ENCODE measurements at places on chromosomes 6 and 20.

GRCh38 chr6:169253337-169254238 lies at the start of gene THBS2:
TSS of gene THBS2 (minus strand) at chr6:169253846. CDS start at chr6:169250784, 3,062 bp downstream.
- DNase-seq = peak; percentile 95

GRCh38 chr6:24524805-24525204 lies 30.0 kb downstream of the ALDH5A1 start:
- peak; percentile 20 for DNase-seq

DNA sequence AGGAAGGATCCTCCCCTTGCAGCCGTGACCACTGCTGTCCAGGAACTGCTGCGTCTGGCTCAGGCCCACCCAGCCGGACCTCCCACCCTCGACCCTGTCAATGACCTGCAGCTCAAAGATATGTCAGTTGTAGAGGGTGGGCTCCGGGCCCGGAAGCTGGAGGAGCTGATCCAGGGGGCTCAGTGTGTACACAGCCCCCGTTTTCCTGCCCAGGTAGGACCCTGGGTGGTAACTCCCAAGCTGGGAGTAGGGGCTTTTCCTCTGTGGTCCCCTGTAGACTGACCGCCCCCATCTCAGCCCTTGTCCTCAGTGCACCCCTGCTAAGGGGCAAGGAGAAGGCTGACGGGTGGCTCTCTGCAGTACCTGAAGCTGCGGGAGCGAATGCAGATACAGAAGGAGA lies 3.6 kb downstream of the DXO start:
- DNase-seq = no peak

DNA sequence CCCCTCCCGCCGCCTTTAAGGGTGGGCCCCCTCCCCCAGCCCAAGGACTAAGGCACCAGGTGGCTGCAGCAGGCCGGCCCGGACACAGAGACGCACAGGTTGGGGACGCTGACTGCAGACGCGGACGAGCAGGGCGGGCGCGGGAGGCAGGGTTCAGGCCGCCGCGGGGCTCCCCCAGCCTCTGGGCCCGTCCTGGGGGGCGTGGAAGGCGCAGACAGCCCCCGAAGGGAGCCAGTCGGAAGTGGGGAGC lies 9.3 kb downstream of the DUSP15 start:
- DNase-seq = no peak

- DNase-seq = no peak
These were observed 4.0 kb upstream of the CDH22 start for GRCh38 chr20:46312075-46312944.

DNA sequence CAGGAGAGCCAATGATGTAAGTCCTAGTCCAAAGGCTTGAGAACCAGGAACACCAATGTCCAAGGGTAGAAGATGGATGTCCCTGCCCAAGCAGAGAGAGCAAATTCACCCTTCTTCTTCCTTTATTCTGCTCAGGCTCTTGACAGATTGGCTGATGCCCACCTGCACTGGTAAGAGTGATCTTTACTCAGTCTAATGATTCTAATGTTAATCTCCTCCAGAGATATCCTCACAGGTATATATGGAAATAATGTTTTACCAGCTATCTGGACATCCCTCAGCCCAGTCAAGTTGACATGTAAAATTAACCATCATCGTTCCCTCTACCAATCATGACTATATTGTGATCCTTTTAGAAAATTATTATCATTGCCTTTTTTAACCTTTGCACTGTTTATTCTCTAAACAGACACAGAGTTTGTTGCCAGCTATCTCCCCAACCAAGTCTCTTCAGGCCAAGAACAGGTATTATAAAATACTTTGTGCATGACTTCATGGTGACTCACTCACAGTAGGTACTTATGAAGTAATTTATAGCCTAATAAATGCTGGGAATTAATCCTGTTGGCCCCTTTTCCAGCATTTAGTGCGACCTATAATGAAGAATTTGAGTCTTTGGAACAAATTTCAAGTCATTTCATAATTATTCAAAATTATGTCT lies 26.2 kb upstream of the TSHZ2 start:
- DNase-seq = no peak

DNA sequence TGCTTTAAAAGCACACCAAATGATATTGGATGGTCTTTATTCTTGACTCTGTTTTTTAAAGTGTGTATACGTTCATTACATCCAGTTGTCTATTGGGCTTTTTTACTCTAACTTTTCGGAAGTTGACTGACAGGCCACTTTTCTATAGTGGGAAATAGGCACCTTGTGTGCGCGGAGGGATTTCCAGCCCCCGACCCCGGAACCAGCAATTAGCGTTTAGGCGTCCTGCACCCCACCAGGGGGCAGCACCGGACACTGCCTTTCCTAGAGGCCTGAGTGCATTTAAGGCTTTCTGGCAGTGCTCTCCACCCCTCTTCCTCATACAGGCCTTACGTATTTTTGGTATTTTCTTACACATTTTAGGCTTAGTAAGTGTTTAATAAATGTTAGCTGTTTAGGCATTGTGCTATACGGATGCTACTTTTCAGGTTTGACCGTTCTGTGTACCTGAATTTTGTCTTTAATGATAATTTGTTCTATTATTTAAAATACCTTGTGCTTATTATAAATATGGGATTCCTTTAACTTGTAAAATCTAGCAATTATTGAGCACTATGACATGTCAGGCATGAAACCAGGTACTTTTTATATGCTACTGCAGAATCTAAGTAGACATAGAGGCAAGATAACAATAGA lies 231.8 kb downstream of the BCKDHB start:
- no peak for DNase-seq

DNA sequence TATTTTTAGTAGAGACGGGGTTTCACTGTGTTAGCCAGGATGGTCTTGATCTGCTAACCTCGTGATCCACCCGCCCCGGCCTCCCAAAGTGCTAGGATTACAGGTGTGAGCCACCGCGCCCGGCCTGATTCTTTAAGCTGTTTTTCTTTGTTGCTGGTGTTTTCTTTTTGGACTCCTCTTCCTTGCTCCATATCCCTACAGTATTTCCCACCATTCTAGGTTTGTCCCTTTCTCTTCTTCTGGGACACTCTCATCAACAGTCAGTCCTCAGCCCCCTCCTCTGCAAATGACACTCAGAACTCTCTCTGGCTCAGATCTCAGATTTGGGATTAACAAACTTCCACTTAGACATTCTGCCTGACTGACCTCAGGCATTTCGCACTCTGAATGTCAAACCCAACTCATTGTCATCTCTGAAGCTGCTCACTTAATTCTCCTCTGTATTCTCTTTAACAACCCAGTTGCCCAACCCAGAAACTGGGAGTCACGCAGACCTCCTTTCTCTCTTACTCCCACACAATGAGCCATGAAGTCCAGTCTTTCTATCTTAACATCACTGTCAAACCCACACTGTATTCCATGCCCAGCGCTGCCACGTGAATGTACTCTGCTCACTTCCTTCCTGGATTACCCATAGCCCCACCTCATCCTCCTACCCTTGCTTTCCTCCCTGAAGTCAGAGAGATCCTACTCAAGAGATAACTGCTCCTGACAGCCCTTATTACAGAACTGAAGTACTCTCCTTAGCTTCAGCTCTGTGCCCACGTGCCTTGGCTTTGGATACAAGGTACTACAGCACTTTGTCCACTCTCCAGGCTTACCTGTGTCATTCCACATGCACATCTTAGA lies 2.6 kb downstream of the MPIG6B start:
- DNase-seq = no peak

- no peak for DNase-seq
These were observed 19.1 kb downstream of the VSTM2L start for GRCh38 chr20:37922016-37922415.

DNA sequence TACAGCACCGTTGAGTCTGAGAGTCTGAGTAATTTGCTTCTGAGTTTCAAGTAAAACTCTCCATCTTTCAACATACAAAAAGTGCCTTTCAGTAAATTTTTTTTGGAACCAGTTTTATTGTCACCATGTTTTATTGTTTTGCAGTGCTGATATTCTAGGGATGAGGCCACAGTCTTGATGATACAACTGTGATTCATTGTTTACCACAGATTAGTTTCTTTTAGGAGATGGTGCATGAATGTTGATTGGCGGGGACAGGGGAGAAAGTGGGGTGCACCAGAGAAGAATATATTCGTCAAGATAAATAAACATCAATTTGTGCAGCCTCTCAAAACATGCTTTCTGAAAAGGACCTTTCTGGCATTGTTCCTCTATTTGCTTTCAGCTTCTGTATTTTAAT lies 109.0 kb downstream of the MCHR2 start:
- no peak for DNase-seq

DNA sequence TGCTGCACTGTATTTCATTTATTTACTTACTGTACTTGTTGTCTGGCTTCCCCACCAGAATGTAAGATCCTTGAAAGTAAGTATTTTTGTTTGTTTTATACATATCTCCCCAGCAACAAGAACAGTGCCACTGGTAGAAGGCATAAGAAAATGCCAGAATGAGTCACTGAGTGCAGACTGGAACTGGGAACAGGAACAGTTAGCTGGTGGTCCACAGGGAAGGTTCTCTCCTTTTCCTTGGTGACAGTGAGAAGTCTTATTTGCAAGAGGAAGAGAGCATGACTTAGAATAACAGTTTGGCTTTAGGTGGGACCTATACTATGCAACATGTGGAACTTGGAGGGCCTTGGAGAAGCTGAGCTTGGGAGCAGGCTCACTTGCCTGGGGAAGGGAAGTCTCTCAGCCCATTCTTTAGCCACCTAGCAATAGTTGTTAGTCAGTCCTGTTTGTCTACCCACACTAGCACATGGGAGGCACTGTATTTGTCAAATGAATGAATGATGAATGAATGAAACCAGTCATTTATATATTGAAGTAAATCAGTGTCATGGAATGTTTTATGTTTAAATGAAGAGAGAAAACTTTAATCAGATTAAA lies 203.5 kb downstream of the KCNQ5 start:
- DNase-seq = no peak

GRCh38 chr20:20229595-20229994 lies 138.3 kb upstream of the INSM1 start:
- DNase-seq = no peak

DNA sequence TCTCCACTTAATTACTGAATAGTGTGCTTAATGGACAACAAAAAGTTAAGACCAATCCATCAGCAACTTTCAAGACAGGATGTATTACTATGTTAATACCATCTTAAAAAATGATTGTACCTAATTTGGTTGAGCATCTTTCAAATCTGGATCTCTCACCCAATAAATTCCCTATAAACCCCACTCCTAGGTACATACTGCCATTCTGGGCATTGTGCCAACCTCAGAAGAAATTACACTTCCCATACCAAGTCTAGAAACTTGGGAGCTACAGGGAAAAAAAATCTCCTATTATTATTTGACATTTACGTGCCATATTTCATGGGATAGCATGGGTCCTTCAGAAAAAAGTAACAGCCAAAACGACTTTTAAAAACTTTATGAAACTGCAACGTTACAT lies 5.1 kb downstream of the SYNCRIP start:
- DNase-seq = no peak

DNA sequence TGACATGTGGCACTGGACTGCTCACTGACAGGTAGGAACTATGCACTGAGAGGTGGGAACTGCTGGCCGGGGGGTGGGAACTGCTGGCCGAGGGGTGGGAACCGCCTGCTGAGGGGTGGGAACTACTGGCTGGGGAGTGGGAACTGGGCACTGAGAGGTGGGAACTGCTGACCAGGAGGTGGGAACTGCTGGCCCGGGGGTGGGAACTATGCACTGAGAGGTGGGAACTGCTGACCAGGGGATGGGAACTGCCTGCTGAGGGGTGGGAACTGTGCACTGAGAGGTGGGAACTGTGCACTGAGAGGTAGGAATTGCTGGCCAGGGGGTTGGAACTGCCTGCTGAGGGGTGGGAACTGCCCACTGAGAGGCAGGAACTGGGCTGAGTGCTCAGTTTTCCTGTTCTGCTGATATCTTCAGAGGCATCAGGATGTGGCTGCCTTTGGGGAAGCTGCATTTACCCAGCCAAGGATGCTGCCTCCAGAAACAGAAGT lies 90.2 kb downstream of the THBS2 start:
- no peak for DNase-seq

GRCh38 chr6:35798706-35799105 lies 1.6 kb upstream of the CLPS start:
- no peak for DNase-seq

- DNase-seq = no peak
These were observed 10.7 kb upstream of the TGIF2 start for GRCh38 chr20:36562724-36563123.

DNA sequence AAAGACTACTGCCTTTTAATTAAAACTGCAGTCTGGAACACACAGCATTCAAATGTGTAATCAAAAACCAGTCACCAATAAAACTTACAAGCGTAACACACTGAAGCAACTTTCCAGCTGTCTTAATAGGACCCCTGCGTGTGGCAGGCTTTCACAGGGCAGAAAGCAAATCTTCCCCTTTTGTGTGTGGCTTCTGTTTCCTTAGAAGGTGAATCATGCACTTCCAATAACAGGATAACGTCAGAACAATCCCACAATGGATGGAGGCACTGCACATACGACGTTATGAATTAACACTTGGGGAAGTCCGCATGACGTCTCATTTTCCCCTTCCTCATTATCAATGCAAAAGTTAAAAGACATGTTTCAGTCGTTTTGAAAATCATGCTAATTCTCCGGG lies 44.8 kb downstream of the INSM1 start:
- DNase-seq = no peak

GRCh38 chr20:38473367-38473795 lies 738 bp downstream of the RALGAPB start:
- DNase-seq = peak; percentile 16

GRCh38 chr20:13364278-13365170 lies 143.4 kb downstream of the ISM1 start:
- DNase-seq = no peak

DNA sequence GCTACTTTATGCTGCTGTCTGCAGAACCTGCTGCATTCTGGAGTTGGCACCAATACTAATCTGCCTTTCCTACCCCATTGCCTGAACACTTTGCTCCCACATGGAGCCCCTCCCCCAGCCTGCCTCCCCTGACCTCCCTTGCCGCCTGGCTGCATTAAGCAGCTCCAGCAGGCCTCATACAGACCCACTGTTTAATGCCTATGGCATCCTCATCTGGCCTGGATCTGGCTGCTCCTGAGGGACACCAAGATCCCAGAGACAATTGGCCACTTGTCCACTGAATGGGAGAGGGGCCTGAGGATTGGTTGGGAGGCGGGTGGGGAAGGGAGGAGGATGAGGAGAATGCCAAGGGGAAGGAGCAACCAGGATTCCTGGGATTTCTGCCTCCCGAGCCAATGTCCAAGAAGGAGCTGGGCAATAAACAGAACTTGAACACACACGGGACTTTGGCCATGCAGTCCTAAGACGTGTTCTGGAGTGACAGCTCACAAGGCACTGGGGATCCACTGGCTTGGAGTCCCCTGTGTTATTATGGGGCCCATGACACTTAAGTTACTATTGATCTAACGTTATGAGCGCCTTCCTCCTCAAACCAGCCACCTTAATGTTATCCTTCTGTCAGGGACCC lies 10.4 kb upstream of the KCNK5 start:
- no peak for DNase-seq

DNA sequence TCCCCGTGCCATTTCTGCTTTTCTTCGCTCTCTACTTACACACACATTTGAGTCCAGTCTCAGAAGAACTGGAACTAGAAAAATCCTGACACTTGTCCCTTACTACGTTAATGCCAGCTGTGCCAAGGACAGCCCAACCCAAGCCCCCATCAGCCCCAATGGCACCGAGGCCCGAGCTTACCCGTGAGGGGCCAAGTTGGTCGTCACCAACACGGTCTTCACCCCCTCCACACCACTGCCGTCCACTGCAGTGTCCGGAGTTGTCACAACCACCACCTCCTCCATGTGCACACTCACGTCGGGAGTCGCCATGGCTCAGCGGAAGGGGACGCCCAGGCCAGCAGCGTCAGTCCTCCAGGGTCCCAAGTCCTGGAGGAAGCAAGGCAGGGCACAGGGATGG lies 7.8 kb downstream of the GMEB2 start:
- no peak for DNase-seq

Data from muscle of arm (tissue), 14 donors.